ENCODE measurements at places on chromosomes 6 and 20. TPM values are rescaled to one million over a fixed set of nuclear protein-coding genes. Genes with fewer than 3 reads are reported as not detected.

The POPDC3 gene
- 23.6 TPM for total RNA-seq

The DSP gene
- 0.33 TPM for total RNA-seq

The ZSWIM3 gene
- 4.9 TPM for total RNA-seq

The DYNLT1 gene
- 106 TPM for total RNA-seq

The HLA-F gene
- 1.4 TPM for total RNA-seq

The OPRL1 gene
- 1.1 TPM for total RNA-seq

The ADA gene
- 11.1 TPM for total RNA-seq

The FUT9 gene
- total RNA-seq, result not detected

The SNAP25 gene
- 0.44 TPM for total RNA-seq

The CD40 gene
- 2.0 TPM for total RNA-seq

The OR2B6 gene
- total RNA-seq, result not detected

The MAN1A1 gene
- total RNA-seq, result 131 TPM

The LY86 gene
- total RNA-seq, result not detected

The MEI4 gene
- total RNA-seq, result not detected

The PRND gene
- 0.12 TPM for total RNA-seq

Data from uterine smooth muscle cell (primary cell).